ENCODE measurements at places on chromosomes 13 and 19.

- no peak for DNase-seq
Measured at GRCh38 chr13:99393791-99394735, 86.9 kb upstream of the GPR183 start.

GRCh38 chr13:20414546-20415305, 110.9 kb downstream of the CRYL1 start:
- no peak for DNase-seq

GRCh38 chr19:1396768-1397679, 4.3 kb downstream of the GAMT start:
- no peak for DNase-seq

GRCh38 chr13:30752201-30752797, 17.0 kb downstream of the ALOX5AP start:
- DNase-seq: no peak

- DNase-seq: no peak
Measured at GRCh38 chr19:33397536-33398360, 24.2 kb downstream of the CEBPG start.

DNA sequence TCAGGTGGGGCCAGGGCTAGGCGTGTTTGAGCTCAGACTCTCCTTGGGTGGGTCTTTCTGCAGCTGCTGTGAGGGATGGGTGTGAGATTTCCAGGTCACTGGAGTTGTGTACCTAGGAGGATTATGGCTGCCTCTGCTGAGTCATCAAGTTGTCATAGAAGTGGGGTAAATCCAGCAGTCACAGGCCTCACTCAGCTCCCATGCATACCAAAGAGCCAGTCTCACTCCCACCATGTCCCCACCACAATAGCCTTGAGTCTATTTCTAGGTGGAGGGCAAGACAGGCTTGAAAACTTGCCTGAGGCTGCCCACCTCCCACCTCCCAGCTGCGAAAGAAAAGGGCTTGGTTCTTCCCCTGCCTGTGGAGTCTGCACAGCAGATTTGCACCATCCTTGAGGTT, 194.0 kb upstream of the PCDH17 start:
- no peak for DNase-seq

- no peak for DNase-seq
Measured at GRCh38 chr13:28984326-28984725, 164.2 kb downstream of the MTUS2 start.

DNA sequence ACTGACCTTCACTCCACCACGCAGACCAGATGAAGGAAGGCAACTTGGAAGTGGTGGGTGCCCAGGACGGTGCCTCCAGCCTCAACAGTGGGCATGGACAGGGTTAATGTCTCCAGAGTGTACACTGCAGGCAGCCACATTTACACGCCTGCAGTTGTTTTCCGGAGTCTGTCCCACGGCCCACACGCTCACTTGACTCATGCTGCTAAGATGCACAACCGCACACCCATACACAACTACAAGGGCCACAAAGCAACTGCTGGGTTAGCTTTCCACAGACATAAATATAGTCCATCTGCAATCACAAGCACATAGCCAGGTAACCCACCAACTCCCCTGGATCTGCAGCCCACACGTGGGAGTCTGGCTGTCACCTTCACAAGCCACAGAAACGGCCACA, 12.6 kb upstream of the AXL start:
- no peak for DNase-seq

DNA sequence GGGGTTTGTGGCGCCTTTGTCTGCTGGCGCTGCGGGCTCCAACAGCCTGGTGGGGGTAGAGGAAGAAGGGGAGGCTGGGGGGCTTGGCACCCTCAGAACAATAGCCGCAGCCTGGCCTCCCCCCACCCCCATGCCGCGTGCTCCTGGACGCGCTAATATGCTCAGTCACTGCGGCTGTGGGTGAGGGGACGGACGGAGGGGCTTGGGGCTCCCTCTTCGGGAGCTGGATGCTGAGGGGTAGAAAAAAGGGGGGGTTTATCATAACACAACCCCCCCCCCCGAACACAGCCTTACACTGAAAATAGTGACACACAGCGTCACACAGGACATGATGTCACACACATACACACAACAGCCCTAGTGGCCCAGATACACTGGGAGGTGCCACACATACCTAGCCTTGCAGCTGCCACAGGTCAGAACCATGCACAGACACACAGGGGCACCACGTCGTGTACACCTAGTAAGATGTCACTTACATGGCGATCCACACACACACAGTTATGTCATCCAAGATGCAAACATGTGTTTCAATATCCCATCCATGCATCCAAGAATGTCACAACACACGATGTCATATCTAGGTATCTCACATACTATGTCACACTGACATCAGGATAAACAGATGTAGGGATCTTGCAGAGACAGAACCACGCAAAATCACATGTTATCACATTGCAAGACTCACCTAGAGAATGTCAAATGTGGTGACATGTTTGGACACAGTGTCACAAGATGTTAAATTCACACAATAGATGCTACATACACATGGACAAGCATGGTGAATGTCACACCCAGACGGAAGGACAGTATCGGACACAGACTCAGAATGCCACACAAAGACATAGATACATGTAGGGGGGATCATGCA, 806 bp downstream of the MAST1 start:
- DNase-seq: no peak

Measured in mesothelial cell of epicardium (in vitro differentiated cells).